ENCODE measurements at places on chromosomes 16 and 17.

DNA sequence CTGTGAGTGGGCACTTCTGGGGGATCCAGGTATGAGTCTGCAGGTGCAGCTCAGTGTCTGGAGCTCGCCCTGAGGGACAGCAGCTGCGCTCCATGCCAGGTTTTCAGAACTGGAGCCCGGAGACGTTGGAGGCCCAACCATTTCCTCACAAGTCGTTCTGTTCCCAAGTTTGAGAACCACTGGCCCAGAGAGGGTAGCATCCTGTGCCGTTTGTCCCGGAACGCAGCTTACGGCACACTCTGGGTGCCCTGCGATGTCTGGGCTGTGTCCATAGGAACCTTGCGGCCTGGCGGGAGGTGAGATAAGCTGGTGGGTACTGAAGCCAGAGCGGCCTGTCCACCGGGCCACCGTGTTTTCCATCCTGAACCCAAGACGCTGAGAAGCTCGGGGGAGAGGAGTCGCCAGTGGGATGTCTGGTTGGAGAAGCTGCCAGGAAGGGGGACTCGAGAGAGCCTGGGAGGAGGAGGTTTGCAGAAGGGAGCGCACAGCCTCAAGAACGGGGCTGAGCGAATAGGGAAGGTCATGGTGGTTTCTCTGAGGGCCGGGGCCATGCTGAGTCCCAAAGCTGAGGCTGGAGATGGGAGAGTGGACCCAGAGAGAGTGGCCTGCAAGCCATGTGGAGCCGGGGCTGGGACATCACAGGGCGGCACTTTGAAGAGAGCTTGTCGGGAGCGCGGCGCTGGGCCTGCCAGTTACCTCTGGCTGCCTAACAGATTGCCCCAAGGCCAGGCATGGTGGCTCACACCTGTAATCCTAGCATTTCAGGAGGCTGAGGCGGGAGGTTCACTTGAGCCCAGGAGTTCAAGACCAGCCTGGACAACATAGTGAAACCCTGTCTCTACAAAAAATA lies 211.0 kb upstream of the GSE1 start:
- DNase-seq: no peak

GRCh38 chr16:191831-192230 lies 11.6 kb downstream of the HBQ1 start:
- DNase-seq: no peak

DNA sequence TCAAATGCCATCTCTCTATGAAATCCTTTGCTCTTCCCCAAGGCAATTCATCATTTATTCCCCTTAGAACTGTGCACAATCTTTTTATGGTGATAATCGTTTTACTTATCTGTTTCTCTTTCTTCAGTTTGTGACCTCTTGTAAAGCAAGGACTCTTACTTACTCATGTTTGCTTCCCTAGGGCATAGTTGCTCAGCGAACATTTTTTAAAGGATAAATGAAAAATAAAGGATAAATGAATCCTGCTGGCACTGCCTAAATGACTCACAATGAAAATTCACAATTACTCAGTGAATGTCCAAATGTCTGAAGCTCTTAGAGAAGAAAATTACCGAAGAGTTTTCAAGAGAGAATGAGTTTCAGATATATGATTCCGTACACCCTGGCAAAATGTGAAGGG lies 671.7 kb downstream of the CDH11 start:
- DNase-seq: no peak

DNA sequence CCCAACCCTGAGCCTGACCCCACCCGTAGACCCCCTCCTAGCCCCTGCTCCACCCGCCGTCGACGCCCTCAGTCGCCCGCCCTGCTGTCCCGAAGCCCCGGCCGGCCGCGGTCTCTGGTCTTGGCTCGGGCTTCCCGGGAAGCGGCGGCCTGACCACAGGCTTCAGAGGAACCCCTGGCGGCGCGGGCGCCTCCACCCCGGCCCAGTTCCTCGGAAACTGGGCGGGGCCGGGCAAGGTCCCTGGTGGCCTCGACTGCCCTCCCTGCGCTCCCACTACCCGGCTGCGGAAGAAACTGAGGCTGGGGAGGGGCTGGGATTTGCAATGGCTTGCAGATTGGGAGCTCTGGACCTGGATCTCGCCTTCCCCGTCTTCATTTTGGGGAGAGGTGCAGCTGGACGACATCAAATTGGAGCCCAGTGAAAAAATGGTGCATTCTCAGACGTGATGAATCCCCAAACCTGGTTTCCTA lies 692 bp upstream of the SOCS1 start:
- no peak for DNase-seq

DNA sequence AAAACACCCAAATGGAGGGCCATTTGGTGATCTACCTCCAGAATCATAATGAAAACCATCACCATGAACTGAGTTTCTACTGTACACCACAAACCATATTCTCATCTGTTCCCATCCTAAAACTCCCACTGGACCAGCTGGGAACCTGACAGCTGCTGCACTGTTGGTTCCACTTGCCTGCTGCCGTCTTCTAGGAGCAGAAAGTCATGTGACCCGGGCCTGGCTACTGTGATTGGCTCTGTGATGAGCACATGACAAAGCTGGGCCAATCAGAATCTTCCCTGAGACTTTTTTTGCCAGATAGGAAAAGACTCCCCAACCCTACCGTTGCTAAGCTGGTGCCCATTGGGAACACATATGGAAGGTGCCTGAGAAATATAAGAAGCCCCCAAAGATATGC lies 264.2 kb downstream of the MRTFB start:
- DNase-seq: no peak

DNA sequence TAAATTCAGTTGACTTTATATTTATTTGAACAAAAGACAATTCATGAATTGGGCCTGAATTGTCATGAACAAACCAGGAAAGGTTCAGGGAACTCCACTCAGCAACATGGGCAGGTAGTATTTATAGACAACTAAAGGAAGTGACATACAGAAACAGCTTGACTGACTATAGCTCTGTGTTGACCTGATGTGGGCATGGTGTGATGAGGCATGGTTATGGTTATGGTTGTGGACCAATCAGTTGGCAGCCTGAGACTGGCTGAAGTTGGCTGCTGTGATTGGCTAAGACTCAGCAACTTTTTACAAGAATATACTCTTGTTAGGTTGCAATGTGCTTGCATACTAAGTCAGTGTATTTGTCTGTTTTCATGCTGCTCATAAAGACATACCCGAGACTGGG lies 108.4 kb downstream of the HS3ST3B1 start:
- no peak for DNase-seq

GRCh38 chr16:56884026-56884582 lies 19.1 kb downstream of the SLC12A3 start:
- no peak for DNase-seq

DNA sequence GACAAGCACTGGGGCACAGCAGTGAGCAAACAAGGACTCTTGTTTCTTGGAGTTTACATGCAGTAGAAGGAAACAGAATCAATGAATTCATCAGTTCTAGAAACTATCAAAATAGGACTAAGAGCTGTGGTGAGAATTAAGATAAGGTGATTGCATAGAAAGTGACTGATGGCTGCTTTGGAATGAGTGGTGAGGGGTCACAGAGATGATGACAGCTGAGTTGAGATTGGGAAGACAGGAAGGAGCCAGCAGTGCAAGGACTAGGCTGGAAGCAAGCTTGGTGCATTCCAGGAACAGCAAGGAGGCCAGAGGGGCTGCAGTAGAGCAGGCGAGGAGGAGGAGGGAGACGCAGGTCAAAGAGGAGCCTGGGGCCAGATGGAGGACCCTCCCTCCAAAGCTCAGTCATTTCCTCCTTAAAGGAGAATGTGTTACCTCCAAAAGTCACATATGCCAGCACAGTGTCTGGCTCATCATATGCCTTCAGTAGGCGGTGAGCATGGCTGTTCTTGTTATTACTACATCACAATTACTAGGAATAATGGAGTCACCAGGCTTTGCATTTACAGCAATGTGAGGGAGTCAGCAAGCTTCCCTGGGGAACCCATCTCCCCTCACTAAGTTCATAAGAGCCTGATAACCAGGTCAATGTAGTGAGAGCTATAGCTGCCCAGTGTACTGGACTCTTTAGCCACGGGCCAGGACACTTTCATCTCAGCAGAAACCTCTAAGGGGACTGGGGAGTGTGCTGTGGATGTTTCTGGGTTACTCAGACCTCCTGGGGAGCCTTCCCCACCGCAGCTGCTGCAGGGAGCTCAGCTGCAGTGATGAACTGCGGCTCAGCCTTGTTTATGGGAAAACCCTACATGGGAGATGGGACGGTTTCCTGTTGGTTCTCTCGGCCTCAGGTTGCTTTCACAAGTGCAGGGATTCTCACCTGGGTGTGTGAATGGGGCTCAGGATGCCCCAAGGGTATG lies 157.2 kb downstream of the SEC14L1 start:
- DNase-seq: no peak

GRCh38 chr16:87642491-87642890 lies 40.2 kb downstream of the JPH3 start:
- DNase-seq: no peak

- no peak for DNase-seq
Measured at GRCh38 chr16:84478172-84478947, 26.1 kb downstream of the MEAK7 start.

GRCh38 chr17:66135896-66136295 lies 56.0 kb downstream of the CEP112 start:
- no peak for DNase-seq

- no peak for DNase-seq
Measured at GRCh38 chr17:67136191-67137025, 92.1 kb downstream of the CACNG1 start.
